ENCODE measurements at places on chromosomes 3 and 15.
A peak's percentile ranks its signal among the peaks of the same experiment; 100 is the strongest.

- no peak for DNase-seq
These were observed 82.5 kb downstream of the ADAM10 start for GRCh38 chr15:58666957-58667356.

DNA sequence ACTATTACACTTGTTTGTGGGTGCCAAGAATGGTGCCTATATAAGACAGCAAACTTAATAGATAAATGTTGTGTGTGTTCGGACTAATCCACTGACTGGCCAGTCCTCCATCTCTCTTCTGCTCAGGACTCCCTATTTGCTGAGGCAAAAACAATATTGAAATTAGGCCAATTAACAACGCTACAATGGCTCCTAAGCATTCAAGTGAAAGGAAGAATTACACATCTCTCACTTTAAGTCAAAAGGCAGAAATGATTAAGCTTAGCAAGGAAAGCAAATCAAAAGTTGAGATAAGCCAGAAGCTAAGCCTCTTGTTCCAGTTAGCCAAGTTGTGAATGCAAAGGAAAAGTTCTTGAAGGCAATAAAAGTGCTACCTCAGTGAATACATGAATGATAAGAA is 126.9 kb downstream of the CCNL1 start:
- no peak for DNase-seq

DNA sequence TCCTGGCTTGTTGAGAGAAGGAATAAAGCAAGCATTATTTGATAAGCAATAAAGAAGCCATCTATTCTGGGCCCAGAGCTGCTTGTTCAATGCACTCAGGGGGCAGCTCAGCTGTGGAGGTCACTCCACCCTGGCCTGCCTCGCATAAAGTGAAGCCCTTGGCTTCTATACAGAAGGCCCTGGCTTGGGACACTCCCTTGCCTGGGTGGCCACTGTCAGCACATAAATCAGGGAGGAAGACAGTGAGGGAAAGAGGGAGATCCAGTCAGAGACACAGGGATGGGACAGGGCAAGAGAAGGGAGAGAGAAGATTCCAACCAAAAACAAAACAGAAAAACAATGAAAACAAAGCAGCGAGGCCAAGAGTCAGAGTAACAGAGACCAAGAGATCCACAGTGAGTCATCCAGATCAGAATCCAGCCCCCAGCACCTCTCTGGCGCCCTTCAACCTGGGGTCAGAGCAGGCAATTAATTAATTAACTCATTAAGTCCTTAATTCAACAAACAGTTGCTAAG is 11.8 kb downstream of the INSYN1 start:
- DNase-seq, result no peak

DNA sequence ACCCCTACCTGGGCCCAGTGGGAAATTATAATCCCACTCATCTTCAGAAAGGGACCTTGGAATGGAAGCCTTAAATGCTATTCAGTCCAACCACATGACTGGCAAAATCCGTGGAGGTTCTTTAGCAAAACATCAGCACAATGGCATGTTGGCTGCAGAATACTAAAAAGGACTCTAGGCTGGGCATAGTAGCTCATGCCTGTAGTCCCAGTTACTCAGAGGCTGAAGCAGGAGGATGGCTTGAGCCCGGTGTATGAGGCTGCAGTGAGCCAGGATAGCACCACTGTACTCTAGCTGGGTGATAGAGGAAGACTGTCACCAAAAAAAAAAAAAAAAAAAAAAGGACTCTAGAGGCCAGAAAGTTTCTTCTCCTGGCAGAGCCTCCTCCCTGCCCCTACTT is 60.6 kb upstream of the RYK start:
- no peak for DNase-seq

DNA sequence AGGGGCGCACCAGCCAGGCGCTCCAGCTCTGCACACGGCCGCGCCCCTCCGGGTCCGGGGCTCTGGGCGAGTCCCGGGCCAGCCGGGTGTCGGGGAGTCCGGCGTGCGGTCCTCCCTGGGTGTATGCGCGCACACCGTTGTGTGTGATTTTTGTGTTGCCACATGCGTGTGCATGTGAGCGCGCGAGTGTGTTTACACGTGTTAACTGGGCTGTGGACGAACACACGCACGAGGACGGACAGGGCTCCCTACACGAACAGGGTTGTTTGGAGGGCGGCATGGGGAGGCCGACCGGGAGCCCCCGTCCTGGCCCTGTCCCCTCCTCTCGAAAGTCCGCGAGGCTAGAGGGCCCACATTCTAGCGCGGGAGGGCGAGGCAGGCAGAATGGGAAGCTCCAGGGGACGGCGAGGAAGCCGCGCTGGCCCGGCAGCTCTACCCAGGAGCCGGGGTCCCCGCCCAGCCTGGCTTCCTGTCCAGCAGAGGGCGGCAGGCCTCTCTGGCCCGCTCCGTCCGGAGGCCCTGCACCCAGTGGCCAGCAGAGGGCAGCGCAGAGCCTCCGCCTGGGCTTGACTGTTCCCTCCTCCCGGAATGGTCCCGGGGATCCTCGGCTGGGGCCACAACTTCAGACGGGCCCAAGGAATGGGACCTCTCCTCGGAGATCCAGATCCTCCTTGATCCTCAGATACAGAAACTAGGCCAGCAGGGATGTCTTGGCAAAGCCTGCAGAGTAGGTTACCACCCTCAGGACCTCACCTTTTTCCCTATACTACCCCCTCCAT is 611 bp upstream of the LINGO1 start:
- DNase-seq, result peak; percentile 99

DNA sequence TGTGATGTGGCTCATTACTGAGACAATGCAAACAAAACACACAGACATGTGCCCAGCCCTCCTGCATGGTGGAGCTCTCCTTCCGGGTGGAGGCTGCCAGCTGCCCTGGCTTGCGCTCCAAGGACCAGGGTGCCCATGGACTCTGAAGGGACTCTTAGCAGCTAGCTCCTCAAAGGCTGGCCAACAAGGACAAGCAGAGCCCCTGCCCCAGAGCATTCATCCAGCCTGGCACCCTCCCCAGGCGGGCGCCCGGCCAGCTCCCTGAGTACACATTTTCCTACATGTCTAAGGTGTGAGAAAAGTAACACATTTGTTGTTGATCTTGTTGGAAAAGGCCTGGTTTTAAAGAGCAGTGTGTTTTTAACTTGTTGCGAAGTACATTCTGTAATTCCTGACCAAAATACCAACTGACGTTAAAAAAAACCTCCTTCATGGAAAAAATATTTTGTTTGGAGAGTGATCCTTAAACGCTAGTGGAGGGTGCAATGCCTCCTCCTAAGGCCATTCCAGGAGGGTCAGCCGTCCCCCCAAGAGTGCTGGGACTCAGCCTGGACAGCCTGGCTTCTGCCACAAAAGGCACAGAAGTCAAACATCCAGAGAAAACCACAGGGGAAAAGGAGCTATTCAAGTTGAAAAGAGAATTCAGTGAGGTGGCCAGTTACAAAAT is 86.9 kb downstream of the KLF15 start:
- DNase-seq, result no peak

DNA sequence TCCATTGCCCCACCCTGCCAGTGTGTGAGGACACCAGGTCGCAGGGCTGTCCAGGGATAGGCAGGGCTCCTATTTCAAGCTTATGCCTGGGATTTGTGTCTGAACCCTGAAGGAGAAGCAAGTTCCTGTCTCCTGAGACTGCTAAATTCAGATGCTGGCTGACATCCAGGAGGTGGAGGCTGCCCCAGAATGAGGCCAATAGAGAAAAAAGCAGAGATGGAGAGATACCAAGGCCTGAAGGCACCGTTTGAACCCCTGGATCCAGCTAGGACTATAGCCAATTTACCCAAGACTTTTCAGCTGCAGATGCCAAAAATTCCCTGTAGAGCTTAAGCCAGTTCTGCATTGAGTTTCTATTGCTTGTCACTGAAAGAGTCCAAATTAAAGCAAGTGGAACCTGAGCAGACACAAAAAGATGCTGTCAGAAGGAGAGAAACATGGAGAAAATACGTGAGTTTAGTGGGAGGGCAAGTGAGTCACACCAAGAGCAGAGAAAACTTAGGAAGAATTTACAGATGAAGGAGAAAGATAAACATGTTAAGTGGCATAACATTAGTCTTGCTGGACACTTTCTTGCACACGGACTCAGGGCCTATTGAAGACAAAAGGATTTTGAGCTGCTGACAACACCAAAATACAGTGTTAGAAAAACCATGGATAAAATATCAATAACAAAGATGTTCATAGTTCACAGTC is 148.6 kb downstream of the CNTN3 start:
- no peak for DNase-seq
